ENCODE measurements at places on chromosomes 2 and 18.

DNA sequence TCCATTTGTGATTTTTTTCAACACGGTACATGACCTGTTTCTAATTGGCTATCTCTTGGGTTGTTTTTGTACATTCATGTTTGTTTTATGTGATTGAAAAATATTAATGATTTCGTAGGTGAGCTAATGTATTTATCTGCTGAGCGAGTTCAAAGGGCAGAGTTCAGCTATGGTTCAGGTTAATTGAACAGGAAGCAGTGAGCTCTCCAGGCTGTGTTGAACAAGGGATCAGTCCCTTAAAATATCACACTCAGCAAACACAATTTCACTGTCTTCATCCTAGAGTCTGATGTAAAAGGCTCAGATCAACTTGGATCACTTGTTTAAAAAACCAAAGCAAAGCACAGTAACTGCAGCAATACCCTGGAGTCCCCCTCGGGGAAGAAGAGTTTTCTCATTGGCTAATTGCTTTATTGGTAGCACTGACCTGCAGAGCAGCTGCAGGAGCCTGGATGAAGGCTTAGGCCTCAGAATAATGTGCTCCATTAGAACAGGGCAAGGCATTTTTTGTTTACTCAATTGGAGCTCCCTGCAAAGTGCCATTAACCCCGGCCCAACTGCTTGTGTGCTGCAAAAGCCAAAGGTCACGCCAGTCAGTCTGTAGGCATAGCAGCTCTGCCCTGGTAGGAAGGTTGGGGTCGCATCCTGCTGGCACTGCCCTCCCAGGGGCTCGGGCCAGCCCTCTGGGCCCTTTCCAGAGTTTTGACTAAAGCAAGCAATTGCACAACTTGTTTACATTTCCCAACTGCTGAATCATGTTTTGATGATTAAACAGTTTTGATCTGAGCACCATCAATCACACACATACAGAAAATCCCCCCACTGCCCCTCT lies 10.5 kb downstream of the ONECUT2 start:
- DNase-seq = no peak

GRCh38 chr2:11389551-11390398 lies 45.3 kb upstream of the ROCK2 start:
- peak; percentile 97 for DNase-seq

DNA sequence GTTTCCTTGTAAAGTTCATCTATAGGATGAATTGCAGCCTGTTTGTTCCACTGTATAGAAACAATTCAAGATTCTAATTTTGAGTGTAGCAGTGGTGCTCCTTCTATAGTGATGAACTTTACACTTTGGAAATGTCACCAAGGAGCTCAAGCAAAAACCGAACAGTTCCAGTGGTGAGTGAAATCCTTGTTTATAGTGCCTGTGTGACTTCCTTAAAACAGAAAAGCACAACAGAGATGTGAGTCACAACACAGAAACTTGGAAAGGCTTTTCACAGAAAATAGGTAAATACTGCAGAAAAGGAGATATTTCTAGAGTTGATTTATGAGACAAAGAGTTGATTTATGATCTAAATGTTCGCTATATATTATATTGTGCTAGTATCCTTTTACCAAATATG lies 482.0 kb downstream of the PTPRM start:
- peak; percentile 48 for DNase-seq

- peak; percentile 15 for DNase-seq
Observed at GRCh38 chr2:27249891-27250651, 12.8 kb downstream of the SLC30A3 start.

GRCh38 chr2:192500550-192501200 lies 305.9 kb upstream of the TMEFF2 start:
- peak; percentile 98 for DNase-seq

DNA sequence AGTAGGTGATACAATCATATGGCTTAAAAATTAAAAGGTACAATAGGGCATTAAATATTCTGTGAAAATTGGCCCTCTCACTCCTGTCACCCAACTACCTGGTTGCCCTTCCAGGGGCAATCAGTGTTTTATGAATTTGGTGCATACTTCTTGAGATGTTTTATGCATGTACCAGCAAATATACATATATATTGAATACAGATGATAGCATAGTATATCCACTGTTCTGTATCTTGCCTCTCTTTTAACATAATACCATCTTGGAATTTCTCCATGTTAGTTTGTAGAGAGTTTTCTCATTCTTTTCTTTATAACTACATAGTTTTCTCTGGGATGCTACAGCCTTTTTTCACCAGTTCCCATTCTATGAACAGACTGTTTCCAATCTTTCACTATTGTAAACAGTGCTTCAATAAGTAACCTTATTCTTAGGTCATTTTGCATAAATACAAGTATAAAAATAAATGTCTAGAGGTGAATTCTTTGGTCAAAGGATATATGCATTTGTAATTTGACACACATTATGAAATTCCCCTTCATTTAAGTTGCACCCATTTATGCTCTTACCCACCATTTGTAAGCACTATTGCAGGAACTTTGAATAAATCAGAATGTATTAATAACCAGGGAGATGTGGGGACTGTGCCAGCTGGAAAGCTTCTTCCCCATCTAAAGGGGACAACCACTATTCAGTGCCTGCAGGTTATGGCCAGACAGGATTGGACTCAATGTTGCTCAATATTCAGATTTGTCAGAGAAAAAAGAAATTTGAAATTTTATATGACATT lies 225.4 kb downstream of the STK39 start:
- DNase-seq = no peak

DNA sequence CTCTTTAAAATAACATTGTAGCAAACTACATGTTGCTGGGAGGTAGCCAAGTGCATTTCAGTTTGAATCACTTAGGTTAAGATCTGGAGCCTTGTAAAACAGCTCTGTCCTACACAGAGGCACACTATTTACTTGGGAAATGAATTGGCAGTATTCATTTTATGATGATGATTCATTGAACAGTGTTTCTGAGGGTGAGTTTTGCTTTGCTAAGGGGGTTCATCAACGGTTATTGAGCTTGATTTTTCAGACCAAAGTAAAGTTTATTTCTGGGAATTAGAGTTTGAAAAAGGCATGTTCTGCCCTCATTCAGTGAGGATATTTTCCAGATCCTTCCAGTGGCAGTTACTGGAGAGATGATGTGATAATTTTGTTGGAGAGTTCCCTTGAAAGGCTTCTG lies 55.6 kb downstream of the CCDC85A start:
- no peak for DNase-seq

GRCh38 chr2:227191367-227191766 lies 26.9 kb downstream of the COL4A3 start:
- DNase-seq = no peak

- DNase-seq = peak; percentile 48
Observed at GRCh38 chr18:46481048-46481846, 175.8 kb downstream of the LOXHD1 start.

DNA sequence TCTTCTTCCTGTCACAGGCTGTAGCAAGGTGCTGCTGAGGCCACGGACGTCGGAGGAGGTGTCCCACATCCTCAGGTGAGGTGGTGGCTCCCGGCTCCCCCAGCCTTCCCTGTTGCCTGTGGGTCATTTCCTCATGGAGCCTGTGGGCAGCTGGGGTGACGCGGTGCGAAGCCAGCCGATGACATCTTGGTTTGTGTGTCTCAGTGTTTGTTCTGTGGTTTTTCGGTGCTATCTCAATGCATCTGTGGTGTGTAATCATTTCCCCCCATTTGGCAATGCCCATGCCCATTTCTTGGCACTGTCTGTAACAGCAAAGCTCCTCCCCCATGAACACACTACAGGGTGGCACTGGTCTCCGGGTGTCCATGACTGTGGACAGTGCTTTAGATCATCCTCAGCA lies 6.6 kb downstream of the D2HGDH start:
- DNase-seq = peak; percentile 15

DNA sequence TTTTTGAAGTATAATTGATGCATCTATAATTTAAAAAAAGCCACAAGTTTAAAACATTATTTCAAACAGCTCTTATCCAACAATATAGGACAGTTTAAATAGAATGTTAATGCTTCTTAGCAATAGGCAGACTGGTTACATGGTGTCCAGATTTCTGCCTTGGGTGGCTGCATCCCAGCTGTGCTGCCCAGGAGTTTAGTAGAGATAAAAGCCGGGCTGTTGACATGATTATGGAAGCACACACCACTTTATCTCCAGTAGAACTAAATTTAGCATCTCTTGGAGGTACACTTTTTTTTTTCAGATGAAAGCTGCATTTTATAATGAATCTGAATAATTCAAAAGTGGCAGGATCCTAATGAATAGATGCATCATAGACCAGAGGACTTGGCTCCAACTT lies 309.7 kb downstream of the PLCL1 start:
- DNase-seq = no peak

GRCh38 chr2:98749066-98749450 lies 18.1 kb upstream of the MGAT4A start:
- DNase-seq = no peak

DNA sequence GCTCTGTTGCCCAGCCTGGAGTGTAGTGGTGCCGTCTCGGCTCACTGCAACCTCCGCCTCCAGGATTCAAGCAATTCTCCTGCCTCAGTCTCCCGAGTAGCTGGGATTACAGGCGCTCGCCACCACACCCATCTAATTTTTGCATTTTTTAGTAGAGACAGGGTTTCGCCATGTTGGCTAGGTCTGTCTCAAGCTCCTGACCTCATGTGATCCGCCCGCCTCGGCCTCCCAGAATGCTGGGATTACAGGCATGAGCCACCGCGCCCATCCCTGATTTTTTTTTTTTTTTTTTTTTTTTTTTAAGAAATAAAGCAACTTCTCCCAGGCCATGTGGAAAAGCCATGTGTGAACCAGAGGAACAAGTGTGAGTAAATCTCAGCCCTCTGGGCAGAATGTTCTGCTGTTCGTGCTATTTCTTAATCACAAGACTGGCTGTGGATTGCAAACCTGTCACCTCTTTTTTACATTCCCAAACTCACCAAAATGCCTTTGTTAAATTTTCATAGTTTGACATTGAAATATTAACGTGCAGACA lies 6.4 kb upstream of the SH3BP4 start:
- peak; percentile 43 for DNase-seq

DNA sequence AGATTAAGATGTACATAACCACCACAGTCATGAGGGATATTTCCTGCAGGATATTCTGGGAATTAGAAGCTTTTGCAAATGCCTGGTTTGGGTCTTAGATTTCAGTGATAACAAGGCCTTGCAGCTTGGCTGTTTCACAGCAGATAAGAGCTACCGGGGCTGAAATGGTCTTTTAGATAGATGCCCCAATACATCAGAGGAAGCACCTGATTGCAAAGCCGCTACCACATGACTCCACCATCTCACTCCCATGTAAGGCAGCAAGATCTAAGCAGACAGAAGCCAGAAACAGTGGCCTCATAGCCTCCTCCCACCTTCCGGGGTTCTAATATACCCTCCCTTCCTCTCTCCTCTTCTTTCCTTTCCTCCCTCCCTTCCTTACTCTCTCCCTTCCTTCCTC lies 31.1 kb upstream of the EPG5 start:
- DNase-seq = no peak

- DNase-seq = no peak
Observed at GRCh38 chr18:2704541-2704940, 49.0 kb downstream of the SMCHD1 start.

- no peak for DNase-seq
Observed at GRCh38 chr18:5318061-5318700, 22.7 kb upstream of the ZBTB14 start.

DNA sequence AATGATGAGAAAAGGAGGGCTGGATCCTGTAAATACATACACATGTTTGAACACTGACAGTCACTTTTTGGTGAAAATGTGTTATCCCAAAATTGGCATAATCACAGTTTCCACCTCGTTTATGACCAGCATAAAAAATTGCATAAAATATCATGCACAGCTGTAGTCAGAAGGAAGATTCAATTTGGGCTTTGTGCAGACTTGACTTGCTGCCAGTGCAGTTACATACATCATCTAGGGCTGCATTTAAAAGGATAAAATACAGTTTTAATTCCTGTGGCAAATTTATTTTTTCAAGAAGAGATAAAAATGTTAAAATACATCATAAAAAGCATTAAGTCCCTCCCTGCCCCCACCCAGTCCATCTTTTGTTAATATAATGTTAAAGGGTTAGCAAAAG lies 103.8 kb downstream of the VWC2L start:
- DNase-seq = no peak

GRCh38 chr18:48756511-48757226 lies 194.1 kb downstream of the SMAD7 start:
- no peak for DNase-seq

DNA sequence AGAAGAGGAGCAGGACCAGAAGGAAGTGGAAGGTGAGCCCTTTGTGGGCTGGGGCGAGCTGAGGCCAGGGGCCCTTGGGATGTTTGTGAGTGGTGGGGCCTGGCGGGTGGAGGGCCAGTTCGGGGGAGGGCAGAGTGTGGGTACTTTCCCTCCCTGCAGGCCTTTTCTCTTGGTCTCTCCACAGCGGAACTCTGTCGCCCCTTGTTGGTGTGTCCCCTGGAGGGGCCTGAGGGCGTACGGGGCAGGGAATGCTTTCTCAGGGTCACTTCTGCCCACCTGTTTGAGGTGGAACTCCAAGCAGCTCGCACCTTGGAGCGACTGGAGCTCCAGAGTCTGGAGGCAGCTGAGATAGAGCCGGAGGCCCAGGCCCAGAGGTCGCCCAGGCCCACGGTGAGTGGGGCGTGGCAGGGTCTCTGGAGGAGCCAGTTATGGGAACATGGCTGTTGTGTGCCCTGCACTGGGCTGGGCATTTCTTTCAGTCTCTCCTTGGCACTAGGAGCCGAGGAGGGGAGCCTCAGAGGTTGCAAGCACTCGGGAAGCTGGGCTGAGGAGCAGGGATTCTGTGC lies 10.8 kb downstream of the STK11IP start:
- no peak for DNase-seq

- peak; percentile 80 for DNase-seq
Observed at GRCh38 chr2:151630372-151630771, 103.9 kb downstream of the NEB start.

DNA sequence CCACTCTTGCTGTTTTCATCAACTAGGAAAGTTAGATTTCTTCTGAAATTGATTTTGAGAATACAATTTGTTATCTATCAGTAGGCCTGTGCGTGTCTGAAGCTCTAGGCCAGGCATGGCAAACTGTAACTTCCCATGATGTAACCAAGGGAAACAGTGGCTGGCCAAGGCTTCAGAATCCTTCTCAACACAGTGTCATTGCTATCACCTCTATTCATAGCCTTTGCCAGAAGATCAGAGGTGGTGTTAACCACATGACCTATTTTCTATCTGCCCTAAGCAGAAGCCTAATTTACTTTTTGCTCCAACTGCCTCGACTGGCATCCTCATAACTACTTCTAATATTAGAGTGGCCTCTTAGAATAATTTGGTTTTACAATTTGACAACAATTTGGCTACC lies 2.5 kb downstream of the ITGB6 start:
- no peak for DNase-seq

- DNase-seq = no peak
Observed at GRCh38 chr2:3857576-3857975, 154.2 kb downstream of the DCDC2C start.

GRCh38 chr2:191038741-191039140 lies 24.8 kb upstream of the STAT1 start:
- DNase-seq = no peak

DNA sequence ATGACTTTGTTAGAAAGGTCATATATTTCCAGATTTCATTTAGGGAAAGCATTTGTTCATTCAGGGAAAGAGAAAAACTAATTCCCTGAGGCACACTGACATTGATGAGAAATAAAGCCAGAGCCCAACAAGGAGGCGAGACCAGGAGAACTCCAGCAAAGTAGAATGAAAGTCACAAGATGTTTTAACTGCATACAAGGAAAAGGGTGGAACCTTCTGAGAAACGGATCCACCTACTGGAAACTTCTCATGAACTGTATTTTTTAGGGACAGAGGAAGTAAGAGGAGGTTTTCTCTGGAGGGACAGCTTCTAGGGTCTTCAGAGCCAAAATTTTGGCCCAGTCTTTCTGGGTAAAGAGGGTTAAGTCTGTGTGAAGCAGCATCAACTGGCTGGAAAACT lies 548.2 kb upstream of the PIK3C3 start:
- DNase-seq = no peak

GRCh38 chr2:176653479-176654443 lies 384.5 kb downstream of the MTX2 start:
- peak; percentile 76 for DNase-seq
